ENCODE measurements at places on chromosomes 7 and 10. TPM values are rescaled to one million over a fixed set of nuclear protein-coding genes. Genes with fewer than 3 reads are reported as not detected.

DNA sequence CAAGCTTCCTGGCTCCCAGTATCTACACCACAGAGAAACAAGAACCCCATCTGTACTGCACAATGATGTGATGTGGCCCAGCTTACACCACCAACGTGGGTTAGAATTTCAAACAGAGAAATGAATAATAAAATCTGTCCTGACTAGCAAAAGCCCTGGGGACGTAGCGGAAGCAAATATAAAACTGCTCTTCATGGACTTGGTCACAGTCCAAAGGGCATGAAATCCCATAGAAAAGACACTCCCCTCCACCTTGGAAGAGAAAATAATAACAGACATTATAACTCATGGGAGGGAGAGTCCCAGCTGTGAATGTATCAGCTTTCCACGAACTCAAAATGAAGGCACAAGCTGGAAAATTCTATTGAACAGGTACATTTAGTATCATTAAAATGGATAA, 205.3 kb upstream of the GALNT17 start:
- no peak for DNase-seq

DNA sequence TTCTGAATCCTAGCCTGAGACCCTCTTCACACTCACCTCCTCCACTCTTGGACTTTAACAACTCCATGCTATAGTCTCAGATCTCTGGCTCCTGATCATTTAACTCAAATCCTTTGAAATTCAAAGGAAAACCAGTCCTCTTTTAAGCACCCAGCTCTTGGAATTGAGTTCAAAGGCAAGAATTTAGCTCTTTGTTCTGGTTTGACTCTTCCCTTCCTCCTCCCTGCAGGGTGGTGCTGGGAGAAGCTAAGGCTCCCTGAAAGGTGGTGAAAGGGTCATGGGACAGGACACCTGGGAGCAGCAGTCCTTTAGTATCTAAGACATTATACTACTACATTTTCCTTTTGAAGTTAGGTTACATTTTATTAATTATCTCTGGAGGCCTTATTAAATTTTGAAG, 259.4 kb downstream of the CCSER2 start:
- DNase-seq: no peak

- DNase-seq: no peak
Measured at GRCh38 chr7:110977127-110977737, 113.7 kb upstream of the LRRN3 start.

Gene TSPAN12
- 3.7 TPM for total RNA-seq

Data from cardiac muscle cell (in vitro differentiated cells and primary cell).